Hematopoietic multipotent progenitor cell (in vitro differentiated cells): ENCODE measurements at places on chromosomes 4 and X. TPM values are rescaled to one million over a fixed set of nuclear protein-coding genes. Genes with fewer than 3 reads are reported as not detected.
A peak's percentile ranks its signal among the peaks of the same experiment; 100 is the strongest.

DNA sequence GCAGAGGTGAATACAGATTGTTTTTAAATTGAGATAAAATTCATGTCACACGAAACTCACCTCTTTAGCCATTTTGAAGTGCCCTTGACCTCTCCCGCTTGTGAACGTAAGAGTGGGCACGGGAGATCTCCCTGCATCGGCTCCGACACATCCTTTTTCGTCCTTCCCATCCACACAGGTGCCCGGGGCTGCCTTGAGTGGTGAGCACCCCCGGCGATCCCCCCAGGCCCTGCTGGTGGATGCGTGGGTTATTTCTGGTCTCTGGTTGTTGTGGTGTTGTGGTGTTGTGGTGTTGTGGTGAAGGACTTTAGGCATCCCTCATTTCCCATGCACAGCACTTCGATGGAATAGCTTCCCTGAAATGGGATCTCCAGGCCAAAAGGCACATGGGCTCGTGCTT, 46.1 kb downstream of the PSAPL1 start:
- DNase-seq: no peak

DNA sequence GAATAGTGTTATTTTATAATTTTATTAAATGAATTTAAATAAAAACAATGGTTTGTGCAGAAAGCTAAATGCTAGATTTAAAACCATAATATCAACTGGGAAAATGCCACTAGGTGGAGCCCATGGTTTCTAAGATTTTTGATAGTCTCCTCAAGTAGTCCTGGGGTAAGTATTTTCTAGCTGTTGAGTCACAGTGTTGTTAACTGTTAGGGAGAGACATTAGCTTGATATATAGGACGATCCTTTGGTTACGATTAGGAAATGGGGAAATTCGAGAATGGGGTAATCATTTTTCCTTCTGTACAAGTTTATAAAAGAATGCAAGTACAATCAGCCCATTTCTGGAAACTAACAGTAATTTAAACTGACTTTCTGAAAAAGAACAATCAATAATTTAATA, 378.4 kb downstream of the ANKRD50 start:
- peak; percentile 75 for DNase-seq

DNA sequence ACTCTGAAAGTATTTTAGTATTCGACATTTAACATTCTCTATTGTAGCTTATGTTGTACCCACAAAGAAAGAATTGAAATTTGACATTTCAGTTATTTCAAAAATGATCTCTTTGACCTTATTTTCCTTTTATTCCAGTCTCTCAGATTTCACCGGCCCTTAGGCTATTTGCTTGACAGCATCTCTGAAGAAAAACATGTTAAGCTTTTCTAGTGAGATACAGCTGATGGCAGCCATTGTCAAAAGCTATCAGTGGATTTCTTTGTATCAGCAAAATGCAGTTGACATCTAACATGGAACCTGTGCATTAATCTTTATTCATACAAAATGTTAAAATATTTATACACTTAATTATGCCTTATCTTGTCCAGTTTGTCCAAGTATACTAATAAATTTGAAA, 16.7 kb downstream of the ZAR1 start:
- DNase-seq: no peak

DNA sequence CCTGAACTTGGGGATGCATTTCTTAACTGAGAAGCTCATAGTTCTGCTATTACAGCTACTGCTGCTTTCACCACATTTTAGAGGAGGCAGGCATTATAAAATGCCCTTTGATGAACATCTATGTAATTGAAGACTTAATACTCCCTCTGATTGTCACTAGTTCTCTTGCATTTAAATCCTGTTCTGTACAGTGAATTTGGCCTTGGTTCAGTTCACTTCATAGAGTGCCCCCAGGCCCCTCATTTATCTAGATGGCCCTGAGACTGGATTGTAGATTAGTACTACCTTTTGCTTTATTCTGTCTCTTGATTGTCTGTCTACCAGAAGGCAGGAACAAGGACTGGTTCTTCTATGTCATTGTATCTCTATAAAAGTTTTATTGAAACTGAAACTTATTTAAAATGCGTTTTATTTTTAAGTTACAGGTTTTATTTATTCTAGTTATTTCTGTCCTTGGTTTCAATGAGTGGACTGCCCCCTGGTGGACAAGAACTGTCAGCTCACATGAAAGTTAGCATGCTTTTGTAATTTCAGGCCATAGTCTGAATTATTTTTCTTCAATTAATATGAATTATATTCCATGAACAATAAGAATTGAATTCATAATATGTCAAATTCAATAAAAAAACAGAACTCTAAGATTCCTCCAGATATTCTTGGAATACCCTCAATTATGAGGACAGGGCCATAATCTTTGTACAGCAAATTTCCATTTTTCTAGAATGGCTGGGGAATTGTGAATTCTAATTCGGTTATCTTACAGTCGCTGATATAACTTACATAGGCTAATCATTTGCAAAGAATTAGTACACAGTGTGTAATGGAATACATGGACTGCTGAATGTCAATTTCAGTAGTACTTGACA, 47.2 kb upstream of the TMEM33 start:
- peak; percentile 80 for DNase-seq

DNA sequence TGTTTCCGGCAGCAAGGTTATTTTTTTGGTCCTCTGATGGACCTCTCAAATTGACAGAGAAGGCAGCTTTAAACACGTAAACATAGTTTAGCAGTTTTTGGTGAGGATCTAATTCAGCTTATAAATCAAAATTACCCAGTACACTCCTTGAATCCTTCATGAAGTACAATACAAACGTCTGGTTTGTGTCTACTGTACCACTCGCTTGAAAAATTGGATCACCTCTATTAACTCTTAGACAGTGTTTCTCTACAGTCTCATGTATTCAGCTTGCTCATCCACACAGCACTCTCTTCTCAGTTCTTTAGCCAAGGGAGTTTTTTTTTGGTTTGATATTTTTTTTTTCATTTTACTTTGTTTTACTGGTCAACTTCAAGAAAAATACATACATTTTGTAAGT, 113.5 kb downstream of the RNF150 start:
- no peak for DNase-seq

The SPATA4 gene
- not detected for total RNA-seq
